CD14-positive monocyte (primary cell): ENCODE measurements at places on chromosomes 11 and 22.

DNA sequence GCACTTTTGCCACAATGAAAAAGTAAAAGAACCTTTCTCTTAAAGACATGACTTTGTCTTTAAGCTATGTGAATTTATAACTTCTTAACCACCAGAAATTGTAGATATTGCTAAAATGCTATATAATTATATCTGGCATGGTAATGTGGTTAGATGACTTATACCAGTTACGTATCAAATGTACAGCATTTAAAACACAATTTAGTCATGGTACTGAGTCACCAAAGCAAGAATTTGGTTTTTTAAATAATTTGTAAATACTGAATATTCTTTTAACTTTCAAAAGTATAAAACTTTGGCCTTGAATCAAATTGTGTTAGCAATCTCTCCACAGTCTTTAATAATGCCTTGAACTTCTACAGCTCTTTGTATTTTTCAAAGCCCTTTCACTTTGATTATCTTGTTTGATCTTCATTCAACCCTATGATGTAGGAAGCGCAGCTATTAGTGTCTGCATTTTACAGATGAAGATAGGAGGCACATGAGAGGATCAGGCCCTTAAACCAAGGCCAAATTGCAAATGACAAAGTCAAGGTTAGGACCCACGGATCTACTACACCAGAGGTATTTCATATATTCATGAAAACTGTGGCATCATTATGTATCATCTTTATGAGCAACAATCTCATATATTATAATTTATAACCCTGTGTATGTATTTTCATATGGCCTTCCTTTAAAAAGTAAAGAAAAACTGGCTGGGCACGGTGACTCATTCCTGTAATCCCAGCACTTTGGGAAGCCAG, 4.4 kb upstream of the SYTL2 start:
- DNase-seq, result no peak

- no peak for DNase-seq
Observed at GRCh38 chr11:12692229-12693075, 18.2 kb downstream of the TEAD1 start.

GRCh38 chr11:37230865-37231264, 632.8 kb upstream of the RAG2 start:
- no peak for DNase-seq

DNA sequence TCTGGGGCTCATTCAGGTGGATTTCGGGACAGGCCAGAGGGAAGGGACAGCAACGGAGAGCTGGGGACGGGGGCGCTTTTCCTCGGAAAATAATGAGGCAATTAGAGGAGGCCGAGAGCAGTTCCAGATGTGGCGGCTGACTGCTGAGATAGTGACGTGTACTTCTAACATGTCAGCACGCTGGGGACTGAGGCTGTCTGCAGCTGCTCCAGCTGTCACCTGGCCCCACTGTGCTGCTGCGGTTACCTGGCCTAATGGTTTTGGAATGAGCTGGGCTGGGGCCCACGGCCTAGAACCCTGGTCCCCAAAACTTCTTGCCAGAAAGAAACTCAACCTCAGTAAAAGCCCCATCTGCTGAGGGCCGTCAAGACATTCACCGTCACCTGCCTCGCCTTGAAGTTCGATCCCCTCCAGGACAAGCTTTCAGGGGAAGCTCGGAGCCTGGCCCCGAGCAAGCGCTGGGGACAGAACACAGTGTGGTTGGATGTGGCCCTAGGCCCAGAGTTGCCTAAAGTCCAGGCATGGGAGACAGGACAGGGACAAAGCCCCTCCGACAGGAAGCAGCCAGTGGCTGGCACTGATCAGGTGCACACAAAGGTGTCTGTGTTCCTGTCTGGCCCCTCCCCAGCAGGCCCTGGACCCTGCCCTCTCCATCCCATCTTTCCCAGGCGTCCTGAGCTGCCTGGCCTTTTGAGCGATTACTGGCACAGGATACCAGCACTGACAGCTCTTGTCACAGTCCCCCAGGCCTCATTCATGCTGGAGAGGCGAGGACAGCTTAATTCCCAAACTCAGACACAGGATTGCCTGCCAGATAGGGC, 22.1 kb downstream of the RPUSD4 start:
- no peak for DNase-seq
